ENCODE measurements at places on chromosomes 12 and 14. TPM values are rescaled to one million over a fixed set of nuclear protein-coding genes. Genes with fewer than 3 reads are reported as not detected.

LRP1 gene
- 65.4 TPM for total RNA-seq

RNASE7 gene
- total RNA-seq: not detected

GARIN6 gene
- not detected for total RNA-seq

OR4E2 gene
- not detected for total RNA-seq

AQP2 gene
- total RNA-seq: not detected

SDR9C7 gene
- total RNA-seq: 0.31 TPM

GALNT8 gene
- 43.5 TPM for total RNA-seq

OR4K1 gene
- not detected for total RNA-seq

HOXC9 gene
- total RNA-seq: not detected

UBE3B gene
- total RNA-seq: 24.3 TPM

ALG10 gene
- total RNA-seq: 32.1 TPM

KRT6A gene
- total RNA-seq: 0.62 TPM

TBC1D30 gene
- 72.2 TPM for total RNA-seq

BCL11B gene
- total RNA-seq: 27.0 TPM

ZNF891 gene
- 9.7 TPM for total RNA-seq

CCDC60 gene
- total RNA-seq: not detected
